Activated T-helper 17 cell treated with anti-CD3 and anti-CD28 coated beads, Interleukin-2, amount 50 U/mL, for 72 hours (primary cell): ENCODE measurements at places on chromosomes 16 and 17.

- no peak for ATAC-seq
Observed at GRCh38 chr17:28053725-28054124, 11.2 kb downstream of the NLK start.

DNA sequence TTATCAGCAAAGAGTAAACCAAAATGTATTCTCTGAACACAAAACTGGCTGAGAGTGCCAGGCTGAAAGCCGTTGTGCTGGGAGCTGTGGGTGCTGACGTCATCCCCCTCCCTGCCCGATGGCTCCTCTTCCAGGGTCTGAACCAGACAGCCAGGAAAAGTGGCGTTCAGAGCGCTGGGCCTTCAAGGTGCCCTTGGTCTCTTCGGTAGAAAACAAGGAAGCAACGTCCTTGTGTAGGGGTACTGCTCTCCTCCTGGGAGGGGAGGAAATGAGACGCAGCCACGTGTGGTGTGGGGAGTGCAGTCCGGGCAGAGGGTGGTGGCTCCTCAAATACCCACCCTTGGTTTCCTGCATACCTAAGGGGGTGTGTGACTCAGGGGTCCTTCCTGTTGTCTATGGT, 394.7 kb downstream of the SEC14L1 start:
- ATAC-seq: no peak

DNA sequence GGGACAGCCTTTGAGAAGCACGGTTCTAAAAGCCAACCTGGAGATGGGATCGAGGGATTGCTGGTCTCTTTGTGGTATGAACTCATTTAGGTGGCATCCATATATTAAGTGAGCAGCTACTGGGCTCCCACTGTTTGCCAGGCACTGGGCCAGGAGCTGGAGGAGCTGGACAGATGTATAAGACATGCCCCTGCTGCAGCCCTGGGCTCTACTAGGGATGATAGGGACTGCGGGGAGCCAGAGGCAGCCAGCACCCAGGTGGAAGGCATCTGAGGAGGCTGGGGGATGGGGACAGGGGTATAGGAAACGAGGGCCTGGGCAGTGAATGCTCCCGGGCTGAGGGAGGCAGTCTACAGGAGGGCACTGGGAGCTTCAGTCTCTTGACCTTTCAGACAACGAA, 53.0 kb upstream of the MEAK7 start:
- no peak for ATAC-seq

GRCh38 chr16:560701-561412, 663 bp downstream of the PRR35 start:
- no peak for ATAC-seq

- peak; percentile 48 for ATAC-seq
Observed at GRCh38 chr17:32111141-32111771, 31.0 kb upstream of the RHOT1 start.

- ATAC-seq: no peak
Observed at GRCh38 chr16:66127459-66128370, 238.8 kb upstream of the CDH5 start.

GRCh38 chr17:79840989-79841286, 1.7 kb upstream of the CBX4 start:
- ATAC-seq: no peak

DNA sequence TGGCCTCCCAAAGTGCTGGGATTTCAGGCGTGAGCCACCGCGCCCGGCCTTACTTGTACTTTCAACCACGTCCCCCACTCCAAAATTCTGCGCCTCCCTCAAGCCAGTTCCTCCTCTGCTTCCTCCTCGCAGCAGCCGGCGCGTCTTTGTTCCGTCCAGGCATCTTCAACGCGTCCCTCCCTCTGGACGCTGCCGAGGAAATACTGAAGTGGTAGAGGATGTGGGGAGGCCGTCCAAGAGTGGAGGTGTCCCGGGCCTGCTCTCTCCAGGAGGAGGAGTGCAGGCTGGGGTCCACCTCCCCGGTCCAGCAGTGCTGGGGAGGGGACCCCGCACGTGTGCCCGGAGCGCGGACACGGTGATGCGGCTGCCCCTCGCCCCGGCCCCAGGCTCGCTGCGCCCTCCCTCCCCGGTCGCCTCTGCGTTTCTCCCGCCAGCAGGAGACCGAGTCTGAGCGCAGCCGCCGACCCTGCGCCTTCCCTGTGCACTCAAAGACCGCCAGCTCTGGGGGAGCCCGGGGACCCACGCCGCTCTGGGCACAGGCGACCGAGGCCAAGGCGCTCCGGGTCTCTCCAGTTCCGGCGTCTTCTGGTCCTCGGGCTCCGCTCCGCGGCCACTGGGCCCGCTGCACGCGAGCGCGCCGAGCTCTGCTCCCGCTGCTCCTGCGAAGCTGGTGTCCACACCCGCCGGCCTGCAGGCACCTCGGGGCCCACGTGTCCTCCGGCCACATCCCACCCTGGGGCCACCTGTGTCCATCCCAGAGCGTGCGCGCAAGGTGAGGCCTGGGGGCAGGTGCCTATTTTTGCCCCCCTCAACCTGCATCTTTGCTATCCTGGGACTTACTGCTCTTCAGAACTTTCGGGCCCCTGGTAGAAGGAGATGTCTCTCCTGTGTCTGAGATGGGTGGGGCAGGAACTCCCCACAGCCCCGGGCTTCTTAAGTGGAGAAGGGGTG, 31.7 kb downstream of the OSBPL7 start:
- peak; percentile 97 for ATAC-seq

DNA sequence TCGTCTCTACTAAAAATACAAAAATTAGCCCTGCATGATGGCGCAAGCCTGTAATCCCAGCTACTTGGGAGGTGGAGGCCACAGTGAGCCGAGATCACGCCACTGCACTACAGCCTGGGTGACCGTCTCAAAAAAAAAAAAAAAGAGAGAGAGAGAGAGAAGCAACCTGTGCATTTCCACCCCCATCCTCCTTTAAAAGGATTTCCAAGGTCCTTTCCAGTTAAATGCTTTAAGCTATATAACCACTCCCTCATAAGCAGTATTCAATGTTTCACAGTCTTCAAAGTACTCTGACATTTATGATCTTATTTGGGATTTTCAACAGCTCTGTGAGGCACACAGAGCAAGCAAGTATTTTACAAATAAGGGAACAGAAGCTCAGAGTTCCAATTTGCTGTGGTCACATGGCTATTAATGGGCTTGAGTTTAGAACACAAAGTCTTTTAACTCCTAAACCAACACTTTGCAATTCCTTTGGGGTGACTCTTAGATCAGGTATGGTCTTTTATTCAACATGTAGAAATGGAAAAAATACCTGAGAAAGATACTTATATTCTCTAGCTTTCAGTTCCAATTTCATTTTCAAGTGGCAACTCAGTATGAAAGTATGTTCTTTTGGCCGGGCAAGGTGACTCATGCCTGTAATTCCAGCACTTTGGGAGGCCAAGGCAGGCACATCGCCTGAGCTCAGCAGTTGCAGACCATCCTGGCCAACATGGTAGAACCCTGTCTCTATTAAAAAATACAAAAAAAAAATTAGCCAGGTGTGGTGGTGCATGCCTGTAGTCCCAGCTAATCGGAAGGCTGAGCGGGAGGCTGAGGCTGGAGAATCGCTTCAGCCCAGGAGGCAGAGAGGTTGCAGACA, 31.3 kb downstream of the SPOP start:
- ATAC-seq: peak; percentile 98

- ATAC-seq: no peak
Observed at GRCh38 chr16:30920891-30921290, 2.5 kb upstream of the FBXL19 start.

DNA sequence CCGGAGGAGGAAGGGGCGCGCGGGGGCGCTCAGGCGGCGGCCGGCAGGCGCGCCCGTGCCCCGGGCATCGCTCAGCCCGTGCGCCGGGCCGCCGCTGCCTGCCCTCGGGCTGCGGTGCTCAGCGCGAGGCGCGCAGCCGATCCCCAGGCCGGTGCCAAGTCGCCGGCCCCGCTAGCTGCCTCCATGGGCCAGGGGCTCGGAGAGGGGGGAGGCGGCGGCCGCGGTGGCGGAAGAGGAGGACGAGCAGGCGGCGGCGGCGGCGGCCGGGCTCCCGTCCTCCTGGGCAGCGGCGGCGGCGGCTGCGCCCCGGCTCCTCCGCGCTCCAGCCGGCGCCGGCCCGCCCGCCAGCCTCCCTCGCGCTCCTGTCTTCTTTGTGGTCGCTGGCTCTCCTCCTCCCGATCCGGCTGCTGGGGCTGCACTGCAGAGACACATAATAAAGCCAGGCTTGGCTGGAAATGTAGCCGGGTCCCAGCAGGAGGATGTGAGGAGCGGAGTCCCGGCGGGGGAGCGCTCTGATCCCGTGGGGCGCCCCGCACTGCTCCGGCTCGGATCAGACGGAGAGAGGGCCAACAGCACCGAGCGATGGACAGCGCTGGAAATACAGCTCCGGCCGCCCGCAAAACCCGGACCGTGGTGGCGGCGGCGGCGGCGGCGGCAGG, 889 bp upstream of the ZNF423 start:
- ATAC-seq: peak; percentile 27

DNA sequence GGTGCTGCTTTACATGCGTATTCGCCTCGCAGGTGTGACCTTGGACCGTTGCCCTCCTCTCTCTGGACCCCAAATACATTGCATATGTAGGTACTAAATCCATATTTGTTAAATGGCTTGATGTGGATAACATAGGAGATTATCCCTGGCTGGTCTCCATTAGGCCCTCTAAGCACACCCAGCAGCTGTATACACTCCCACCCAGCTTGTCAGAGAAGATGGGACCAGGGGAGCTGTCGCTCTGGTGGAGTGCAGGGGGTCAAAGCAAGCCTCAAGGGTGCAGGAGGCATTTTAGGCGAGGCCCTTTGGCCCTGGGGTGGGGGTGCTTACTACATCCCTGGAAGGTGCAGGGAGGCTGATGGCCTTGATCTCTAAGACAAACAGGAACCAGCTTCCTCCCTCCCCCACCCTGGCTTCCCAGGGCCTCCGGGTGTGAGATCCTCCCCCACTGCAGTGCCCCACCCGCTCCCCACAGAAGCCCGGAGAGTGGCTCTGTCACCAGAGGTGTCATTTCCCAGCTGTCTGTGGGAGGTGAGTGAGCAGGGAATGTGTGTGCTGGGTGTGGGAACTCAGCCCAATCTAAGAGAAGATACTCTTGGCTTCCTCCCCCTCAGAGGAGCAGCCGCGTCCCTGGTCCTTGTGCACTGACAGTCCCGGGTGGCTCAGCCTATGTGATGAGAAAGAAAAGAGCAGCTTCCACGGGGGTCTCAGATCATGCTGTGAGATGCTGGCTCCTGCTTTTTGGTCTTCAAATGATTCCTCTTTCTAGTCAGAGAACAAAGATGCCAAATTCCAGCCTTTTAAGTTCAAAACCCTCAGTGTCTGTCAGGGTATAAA, 1.4 kb upstream of the VAMP2 start:
- ATAC-seq: peak; percentile 87
